ENCODE measurements at places on chromosomes 12 and 14. TPM values are rescaled to one million over a fixed set of nuclear protein-coding genes. Genes with fewer than 3 reads are reported as not detected.

The SERPINA3 gene
- 0.14 TPM for polyA plus RNA-seq

The NELL2 gene
- polyA plus RNA-seq: 18.4 TPM

The MORN3 gene
- 1.7 TPM for polyA plus RNA-seq

The ACSM4 gene
- polyA plus RNA-seq: not detected

The CEBPE gene
- 0.08 TPM for polyA plus RNA-seq

The LPAR5 gene
- 1.2 TPM for polyA plus RNA-seq

The TAS2R46 gene
- polyA plus RNA-seq: not detected

The TTLL5 gene
- polyA plus RNA-seq: 28.7 TPM

The FOXN4 gene
- polyA plus RNA-seq: 1.3 TPM

The ANP32D gene
- 0.16 TPM for polyA plus RNA-seq

- DNase-seq: no peak
These were observed 15.3 kb downstream of the MAP3K12 start for GRCh38 chr12:53483979-53484377.

DNA sequence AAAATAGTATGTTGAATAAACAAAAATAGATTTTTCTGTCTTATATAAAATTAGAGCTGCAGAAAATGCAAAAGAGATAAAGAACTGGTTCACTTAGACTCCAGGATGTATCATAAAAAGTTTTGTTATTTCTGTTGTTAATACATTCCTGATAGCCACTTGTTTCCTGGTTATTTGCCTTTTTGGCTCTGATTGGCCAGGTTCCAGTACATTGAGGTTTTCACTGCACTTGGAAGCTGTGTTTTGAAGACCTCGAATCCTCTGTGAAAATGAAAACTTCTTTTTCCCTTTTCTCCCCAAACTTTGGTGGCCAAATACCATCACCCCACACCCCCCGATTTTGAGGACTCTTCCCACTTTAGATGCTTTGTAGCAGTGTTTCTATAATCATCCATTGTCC lies 525.3 kb downstream of the MED13L start:
- DNase-seq: no peak

GRCh38 chr14:102551995-102552705 lies 40.3 kb upstream of the RCOR1 start:
- no peak for DNase-seq

- DNase-seq: no peak
These were observed 205.8 kb upstream of the RTL1 start for GRCh38 chr14:101109347-101109638.

- DNase-seq: peak; percentile 18
These were observed 8.5 kb downstream of the TMEM229B start for GRCh38 chr14:67480011-67480410.

- DNase-seq: no peak
These were observed 8.0 kb upstream of the SLC17A8 start for GRCh38 chr12:100348657-100349454.

GRCh38 chr12:4784404-4785054 lies 64.3 kb downstream of the GALNT8 start:
- DNase-seq: no peak

DNA sequence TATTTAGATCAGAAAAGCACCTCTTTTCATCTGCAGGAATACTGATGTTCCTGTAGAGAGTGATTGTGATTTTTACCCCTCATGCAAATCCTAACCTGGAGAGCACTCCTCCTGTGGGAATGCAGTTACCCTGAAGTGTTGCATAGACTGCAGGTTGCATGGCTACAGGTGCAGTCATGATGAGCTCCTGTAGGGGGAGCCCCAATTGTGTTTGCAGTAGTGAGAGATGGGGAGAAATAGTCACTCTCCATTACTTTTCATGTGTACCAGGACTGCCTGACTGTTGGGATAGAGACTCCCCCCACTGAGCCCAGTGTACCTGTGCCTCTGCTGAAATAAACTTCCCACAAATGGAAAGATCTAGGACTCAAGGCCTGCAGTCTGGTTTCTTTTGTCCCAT lies 1086.5 kb downstream of the SLC6A15 start:
- DNase-seq: no peak

GRCh38 chr12:40837891-40838429 lies 145.7 kb downstream of the CNTN1 start:
- no peak for DNase-seq

DNA sequence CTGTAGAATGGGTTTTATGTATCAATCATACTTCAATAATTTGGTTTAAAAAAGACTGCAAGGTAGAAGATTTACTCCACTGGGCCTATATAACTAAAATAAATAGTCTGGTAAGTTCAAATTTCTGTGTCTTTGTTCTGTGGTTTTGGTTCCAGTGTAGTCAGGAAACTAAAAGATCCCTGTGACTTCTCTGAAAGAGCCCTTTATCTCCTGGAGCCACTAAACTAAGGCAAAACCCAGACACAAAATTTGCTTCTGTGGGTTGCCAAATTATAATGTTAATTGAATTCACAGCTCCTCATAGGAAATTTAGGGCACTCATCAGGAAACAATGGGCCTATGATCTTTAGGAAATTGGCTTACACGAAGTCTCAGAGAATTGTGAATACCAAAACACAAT lies 1038.4 kb downstream of the GALC start:
- DNase-seq: no peak

GRCh38 chr14:101595349-101595748 lies 34.1 kb downstream of the DIO3 start:
- DNase-seq: no peak

- DNase-seq: no peak
These were observed 103.3 kb upstream of the CCDC175 start for GRCh38 chr14:59679872-59680271.

DNA sequence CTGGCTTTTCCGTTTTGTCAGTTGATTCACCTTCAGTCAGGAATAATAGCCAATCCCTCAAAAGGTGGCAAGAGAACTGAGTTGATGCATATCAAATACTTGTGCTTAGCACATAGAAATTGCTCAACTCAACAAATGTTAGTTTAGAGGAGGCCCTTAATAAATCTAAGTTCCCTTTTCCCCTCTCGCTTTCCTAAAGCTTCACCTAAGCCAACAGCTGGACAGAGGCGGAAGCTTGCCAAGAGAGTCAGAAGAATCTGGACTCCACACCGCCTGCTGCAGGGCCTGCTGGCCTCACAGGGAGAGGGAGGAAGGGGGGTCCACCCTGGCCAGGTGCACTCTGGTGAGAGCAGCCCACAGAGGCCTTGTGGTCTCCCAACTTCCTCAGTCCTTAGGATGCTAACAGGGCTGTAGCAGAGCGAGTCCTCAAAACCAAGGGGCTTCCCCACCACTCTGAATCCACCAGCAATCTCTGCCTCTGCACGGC lies 213.1 kb downstream of the CHST11 start:
- DNase-seq: no peak

DNA sequence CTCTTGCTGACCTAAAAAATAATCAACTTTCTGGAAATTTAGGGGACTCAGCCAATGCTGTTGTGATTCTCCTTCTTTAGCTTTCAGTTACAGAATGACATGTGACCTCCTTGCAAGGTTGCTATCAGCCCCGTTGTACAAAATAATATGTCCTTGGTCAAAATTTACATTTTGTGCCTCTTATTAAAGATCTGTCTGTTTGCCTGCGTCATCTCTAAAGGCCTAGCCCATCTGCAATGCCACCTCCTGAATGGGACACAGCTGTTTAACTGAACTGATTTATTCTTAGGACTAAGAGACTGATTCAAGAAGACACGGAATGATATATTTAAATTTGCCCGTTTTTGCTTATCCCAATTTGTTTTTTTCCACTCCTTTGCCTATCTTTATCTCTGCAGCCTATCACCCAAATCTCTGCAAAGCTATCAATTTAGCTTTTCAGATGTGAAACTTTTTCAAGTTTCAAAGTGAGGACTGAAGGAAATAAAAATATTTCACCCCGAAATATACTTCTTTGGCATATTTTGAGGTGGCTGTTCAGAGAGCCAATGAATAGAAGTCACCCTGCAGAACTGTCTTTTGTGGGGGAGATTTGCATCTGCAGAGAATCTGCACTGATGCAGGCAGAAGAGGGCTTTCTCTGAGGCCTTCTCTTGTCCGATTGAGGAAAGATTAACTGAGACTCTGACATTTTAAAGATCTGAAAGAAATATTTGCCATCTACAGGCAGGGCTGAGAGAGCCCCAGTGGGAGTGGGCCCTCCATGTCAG lies 126.0 kb downstream of the VEZT start:
- DNase-seq: no peak

GRCh38 chr12:14710632-14711320 lies 14.4 kb upstream of the GUCY2C start:
- DNase-seq: no peak

- no peak for DNase-seq
These were observed 25.4 kb upstream of the CPM start for GRCh38 chr12:68958322-68958721.

DNA sequence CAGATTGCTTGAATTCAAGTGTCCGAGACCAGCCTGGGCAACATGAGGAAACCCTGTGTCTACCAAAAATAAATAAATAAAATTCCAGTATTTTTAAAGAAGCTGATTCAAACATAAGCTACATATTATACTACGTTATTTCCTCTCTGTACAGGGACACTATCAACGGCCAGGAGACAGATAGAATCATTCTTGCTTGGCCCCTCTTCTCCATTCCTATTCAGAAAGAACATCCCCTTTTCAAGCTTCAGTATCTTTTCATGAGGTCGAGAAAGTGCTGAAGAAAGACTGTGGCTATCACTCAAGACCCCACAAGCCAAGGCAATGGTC lies 314 bp upstream of the DHRS7 start:
- no peak for DNase-seq

GRCh38 chr12:76268267-76268666 lies 79.9 kb downstream of the BBS10 start:
- no peak for DNase-seq

- no peak for DNase-seq
These were observed 334.0 kb downstream of the NUAK1 start for GRCh38 chr12:105804591-105805265.

GRCh38 chr12:13275241-13276085 lies 78.9 kb downstream of the EMP1 start:
- no peak for DNase-seq

DNA sequence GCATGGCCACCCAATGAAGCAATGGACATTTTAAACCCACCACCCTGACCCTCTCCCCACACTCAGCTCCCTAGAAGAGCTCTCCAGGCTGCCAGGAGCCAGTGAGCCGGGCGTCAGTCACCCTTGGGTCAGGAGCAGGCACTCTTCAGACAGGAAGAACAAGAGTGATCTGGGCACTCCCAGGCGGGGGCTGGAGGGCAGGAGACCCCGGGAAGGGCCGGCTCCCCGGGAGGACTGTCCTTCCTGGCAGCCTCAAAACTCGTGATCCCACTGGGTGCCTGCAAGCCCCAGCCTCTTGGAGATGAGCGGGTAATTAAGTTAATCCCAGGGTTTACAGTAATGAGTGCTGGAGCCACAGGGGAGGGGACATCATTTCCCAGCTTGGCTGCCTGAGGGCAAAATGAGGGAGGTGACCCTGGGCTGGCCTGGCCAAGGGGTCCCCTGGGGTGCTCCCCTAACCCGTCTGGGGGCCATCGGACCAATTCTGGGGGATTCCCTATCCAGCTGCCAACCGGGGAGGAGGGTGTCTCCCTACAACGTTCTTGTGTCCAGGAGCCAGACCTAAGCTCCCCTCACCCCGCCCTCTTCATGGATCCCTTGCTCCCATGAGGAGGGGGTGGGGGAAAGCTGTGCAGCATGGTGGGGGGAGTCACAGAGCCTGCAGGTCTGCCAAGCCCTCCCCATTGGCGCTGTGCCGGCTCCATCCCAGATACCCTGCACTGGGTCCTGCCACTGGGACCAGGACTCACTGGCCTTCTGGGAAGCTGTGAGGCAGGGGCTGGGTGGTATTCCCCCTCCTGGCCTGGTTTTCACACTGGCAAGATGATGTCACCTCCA lies 59.2 kb downstream of the CCNK start:
- no peak for DNase-seq

GRCh38 chr12:106436164-106436563 lies 78.6 kb downstream of the POLR3B start:
- DNase-seq: no peak

- no peak for DNase-seq
These were observed 35.6 kb upstream of the VSX2 start for GRCh38 chr14:74203639-74204038.

- no peak for DNase-seq
These were observed 17.7 kb upstream of the CALM1 start for GRCh38 chr14:90379106-90379505.

- DNase-seq: no peak
These were observed 52.2 kb upstream of the SRP54 start for GRCh38 chr14:34930591-34931091.

- DNase-seq: no peak
These were observed 266.4 kb upstream of the USP15 start for GRCh38 chr12:61993734-61994345.

GRCh38 chr14:58747181-58747580 lies 109.4 kb downstream of the DACT1 start:
- DNase-seq: no peak

DNA sequence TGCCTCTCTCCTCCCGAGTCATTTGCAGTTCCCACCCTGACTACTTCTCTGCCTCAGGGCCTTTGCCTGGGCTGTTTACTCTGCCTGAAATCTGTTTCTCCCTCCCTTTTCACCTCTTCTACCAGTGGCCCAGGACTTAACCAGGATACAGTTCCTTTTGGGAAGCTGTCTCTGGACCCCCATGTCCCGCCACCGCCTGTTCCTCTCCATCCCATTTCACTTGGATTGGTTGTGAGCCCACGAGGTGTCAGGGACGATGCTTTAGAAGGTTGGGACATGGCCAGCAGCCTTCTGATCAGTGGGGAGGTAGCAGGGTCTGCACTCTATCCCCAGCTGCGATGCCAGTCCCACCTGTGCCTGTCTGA lies 51.8 kb downstream of the FAM222A start:
- no peak for DNase-seq

- DNase-seq: no peak
These were observed 303 bp downstream of the GAPDH start for GRCh38 chr12:6534695-6534944.

DNA sequence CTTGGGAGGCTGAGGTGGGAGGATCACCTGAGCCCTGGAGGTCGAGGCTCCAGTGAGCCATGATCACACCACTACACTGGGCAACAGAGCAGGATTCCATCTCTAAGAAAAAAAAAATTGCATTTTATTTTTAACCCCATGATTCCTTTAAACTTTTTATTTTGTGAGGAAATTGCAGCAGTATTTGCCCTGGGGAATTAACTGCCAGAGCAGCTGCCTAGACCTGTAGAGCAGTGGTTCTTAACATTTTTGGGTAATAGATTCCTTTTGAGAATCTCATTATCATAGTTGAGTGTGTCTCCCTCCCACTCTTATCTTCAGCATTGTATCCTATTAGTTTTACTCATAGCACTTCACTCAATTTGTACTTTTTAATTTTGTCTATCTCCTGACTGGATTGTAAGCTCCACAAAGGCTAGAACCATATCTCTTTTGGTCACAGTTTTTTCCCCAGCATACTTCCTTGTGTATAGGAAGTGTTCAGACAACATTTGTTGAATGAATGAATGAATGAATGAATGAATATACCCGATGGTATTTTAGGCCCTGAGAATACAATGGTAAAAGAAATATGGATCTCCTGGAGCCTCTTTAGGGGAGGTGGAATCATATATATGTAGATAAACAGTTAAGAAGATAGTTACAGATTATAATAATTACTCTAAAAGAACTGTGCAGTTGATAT lies 40.6 kb downstream of the BRMS1L start:
- DNase-seq: no peak
